EH (cell line): ENCODE measurements at places on chromosomes 4 and X.

- DNase-seq = peak; percentile 32
Observed at GRCh38 chr4:154009191-154009590, 220.3 kb upstream of the SFRP2 start.

- no peak for DNase-seq
Observed at GRCh38 chrX:87525771-87526229, 8.2 kb downstream of the KLHL4 start.

GRCh38 chrX:8520791-8521190 lies 56.2 kb downstream of the VCX3B start:
- no peak for DNase-seq

DNA sequence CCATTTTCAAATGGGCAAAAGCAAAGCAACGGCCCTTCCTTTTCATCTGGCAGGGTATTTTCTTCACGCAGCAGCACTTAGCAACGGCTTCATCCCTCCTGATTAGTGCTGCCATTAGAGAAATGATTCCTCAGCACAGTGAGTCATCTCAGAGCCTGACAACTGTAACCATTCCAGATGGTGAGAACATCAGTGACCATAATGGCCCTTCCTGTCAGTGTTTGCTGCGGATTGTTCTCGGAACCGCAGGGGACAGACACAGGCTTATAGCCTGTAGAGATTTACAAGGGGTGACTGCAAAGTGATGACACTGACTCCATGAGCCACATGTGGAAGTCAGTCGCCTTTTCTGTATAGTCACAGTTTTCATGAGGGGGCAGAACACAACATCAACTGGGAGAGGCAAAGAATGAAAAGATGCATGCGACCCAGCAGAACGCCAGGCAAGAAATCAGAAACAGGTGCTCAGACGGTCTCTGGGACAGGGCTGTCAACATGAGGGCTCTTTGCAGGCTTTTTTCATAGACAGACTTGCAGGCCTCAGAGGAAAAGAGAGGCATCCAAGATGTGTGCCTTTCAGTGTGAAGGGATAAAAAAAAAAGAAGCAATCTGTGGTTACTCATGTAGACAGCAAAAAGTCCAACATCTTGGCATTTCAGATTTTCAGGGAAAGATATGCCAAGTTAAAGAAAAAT lies 69.9 kb upstream of the FBXW7 start:
- DNase-seq = peak; percentile 86

- DNase-seq = peak; percentile 1
Observed at GRCh38 chr4:112029771-112030171, 115.5 kb upstream of the FAM241A start.

GRCh38 chrX:149846789-149847188 lies 34.2 kb upstream of the MAGEA8 start:
- no peak for DNase-seq

- DNase-seq = no peak
Observed at GRCh38 chr4:52711272-52711671, 40.0 kb downstream of the ERVMER34-1 start.

DNA sequence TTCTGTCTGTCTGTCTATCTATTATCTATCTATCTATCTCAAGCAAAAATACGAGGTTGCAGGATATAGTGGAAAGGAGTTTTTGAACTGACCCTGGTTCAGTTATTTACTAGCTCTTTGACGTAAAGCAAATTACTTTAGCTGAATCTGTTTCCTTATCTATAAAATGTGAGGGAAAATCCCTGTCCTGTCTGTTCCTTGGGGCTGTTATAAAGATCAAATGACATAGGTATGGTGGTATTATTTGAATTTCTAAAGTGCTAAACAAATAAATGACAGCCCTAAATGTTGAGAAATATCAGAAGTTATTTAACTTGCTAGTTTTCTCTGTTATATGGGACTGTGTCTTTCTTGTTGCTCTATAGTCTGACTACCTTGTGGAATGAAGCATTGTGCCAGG lies 55.0 kb downstream of the MAGEC1 start:
- DNase-seq = no peak

GRCh38 chr4:28677808-28678207 lies 1817.2 kb downstream of the STIM2 start:
- DNase-seq = no peak

DNA sequence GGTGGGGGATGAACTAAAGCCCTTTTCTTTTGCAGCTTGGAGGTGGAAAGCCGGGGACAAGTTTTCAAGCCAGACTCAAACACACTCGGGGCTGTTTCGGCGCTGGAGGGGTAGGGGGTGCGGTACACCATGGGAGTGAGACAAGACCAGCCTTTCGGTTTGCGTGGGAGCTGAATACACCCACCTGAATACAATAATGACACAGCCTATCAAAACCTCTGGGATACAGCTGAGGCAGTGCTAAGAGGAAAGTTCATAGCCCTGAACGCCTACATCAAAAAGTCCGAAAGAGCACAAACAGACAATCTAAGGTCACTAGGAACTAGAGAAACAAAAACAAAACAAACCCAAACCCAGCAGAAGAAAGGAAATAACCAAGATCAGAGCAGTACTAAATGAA lies 163.3 kb downstream of the ATRX start:
- no peak for DNase-seq

- no peak for DNase-seq
Observed at GRCh38 chrX:141221611-141222010, 20.7 kb downstream of the SPANXC start.

DNA sequence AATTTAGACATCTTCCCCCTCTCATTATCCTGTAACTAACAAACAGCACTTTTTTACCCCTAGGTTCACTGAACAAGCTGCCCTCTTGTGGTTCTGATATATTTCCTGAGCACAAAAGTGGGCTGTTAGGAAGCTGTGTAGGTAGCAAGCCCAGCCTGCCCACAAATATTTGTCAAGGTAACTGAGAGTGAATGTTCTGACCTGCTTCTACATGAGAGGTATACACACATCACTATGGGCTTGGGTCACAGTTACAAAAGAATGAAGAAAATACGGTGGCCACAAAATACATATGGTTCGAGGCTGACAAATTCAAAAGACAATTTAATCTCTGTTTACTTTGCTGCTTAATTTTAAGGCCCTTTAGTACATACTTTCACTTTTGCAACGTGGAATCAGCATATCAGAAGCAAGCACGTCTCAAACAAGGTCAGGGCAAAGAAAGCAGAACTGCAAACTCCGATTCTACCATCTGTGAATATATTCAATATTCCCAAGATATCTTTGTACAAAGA lies 78.7 kb downstream of the RBM47 start:
- peak; percentile 46 for DNase-seq
